ENCODE measurements at places on chromosomes 3 and 15.

- DNase-seq, result no peak
Measured at GRCh38 chr3:58801541-58801940, 135.0 kb upstream of the FAM3D start.

DNA sequence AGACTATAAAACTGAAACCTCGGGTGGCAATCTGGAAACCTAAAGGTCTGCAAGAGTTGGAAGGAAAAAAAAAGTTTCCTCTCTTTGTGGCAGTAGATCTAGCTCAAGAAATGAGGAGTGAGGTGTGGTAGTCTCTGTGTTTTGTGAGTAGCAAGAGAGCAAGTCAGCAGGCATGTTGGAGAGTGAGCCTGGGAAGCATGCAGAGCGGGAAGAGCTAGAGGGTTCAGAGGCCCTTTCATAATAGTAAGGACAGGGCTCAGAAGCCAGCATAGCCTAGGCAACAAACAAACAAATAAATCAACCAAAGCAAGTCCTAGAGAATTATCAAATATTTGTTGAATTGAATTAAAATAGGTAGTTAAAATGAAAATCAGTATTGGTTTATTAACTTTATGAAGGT, 189.7 kb upstream of the CBLB start:
- no peak for DNase-seq

DNA sequence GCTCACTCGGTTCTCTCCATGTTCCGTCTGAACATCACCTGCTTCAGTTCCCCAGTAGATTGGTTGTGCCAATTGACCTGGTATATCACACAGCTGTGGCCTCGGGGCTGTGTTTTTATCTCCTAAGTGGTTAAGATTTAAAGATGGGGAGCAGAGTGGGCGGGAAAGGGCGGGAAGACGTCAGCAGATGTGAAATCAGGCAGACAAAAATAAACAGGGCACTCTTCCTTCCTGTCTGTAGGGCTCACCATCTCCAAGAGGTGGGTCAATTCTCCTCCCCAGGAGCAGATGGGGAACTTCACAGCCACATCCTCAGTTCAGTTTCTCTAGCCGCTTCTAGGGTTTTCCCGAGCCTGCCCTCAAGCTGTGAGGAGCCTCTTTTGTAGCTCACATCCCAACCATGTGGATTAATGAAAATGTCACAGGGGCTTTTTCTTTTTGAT, 26.8 kb upstream of the LIMD1 start:
- no peak for DNase-seq

GRCh38 chr3:184586851-184587250, 25.3 kb downstream of the EPHB3 start:
- DNase-seq, result no peak

DNA sequence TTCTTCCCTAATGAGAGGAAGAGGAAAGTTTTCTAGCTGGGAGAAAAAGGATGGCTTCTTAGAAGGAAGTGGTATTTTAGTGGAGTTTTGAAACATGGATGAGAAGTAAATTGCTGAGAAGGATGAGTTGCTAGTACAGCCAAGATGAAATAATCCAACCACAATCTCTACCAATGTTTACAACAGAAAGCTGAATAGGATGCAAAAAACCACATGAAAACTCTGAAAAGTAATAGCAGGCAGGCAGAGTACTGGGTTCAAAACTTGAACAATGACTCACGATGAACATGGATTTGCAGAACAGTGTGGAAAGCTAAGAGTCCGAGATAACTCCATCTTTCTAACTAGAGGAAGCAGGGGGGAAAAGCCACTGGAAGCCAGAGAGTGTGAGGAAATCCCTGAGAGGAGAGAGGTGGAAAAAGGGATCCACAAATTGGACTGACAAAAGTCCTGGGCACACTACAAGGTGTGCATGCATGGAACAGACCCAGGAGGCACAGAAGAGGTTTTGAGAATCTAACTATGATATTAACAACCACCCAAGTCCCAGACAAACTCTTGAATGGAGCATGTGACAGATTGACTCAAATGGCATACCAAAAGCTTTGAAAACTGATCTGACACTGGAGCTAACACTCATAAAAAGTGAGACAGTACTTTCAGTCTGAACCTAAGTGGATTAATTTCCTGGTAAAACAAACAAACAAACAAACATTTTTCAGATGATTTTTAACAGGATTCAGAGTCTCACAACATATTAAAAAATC, 76.7 kb downstream of the ST6GAL1 start:
- no peak for DNase-seq

DNA sequence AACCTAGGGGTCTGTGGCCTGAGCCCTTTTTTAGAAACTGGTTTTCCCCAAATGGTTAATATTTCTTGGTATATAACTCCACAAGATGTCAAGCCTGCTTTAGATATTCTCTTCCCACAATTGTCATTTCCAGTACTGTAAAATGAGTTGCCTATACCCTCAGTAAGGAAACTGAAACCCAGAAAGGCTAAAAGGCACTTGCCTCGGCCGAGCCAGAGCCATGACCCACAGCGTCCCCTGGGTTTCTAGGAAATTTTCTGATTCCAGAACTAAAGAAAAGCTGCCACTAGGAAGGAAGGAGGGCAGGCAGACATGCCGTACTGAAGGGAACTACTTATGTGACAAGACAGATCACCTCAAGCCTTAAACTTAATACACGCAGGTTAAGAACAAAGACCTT, 59.1 kb downstream of the ATP8B4 start:
- DNase-seq, result no peak

- DNase-seq, result no peak
Measured at GRCh38 chr15:66069751-66070150, 183.8 kb downstream of the MEGF11 start.

DNA sequence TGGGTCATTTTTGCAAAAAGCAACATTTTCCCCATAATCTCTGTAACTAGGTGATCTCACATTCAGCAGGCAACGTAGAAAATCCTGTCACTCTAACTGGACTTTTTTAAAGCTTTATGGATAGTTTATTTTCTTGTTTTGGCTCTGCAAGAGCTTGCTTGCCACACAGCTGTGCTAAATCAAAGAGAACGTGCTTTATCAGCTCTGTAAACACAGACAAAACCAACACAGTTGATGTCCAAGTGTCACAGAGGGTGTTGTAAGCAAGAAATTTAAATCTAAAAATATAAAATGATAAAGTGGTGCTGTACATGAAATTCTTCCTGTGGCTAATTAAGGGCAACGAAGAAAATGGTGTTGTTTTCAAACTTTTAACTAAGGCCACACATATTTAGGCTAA, 97.5 kb upstream of the STAC start:
- DNase-seq, result no peak

GRCh38 chr3:144177649-144178048, 206.0 kb downstream of the DIPK2A start:
- no peak for DNase-seq

DNA sequence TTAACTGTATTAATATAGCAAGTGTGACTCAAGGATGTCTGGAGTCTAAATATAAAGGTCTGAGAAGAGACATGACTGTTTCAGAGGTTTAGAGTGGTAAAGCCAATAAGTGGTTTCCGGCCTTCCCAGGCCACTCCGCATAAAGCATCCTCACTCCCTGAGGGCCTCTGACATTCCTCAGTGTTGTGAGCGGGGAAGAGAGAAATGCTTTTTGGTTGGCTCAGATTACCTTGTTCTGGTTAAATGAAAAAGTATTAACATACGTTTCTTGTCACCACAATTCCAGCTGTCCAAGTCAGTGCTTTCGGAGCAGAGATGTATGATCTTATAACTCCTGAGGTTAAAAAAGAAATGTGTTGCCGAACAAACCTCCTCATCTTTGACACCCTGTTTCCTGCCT, 103.8 kb downstream of the RBMS3 start:
- peak; percentile 76 for DNase-seq

DNA sequence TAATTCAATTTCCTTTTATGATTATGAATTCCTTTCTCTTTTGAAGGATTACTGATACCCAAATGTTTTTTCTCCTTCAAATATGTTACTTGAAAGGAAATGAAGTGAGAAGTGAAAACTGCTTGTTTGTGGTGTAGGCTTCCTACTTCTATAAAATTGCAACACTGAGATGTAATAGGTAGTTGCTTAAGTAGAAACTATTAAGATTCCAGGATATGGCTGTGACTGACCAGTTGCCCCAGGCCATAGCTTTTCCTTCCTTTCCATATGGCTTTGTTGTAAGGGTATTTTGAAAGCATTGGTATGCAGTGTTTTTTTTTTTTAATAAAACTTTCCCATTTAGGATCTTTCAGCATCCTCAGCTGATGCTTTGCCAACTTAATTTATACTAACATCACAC, 28.5 kb downstream of the DNAJC13 start:
- DNase-seq, result no peak

GRCh38 chr3:186989429-186989828, 59.1 kb downstream of the ST6GAL1 start:
- no peak for DNase-seq

GRCh38 chr15:63015618-63016017, 26.9 kb upstream of the TPM1 start:
- no peak for DNase-seq

DNA sequence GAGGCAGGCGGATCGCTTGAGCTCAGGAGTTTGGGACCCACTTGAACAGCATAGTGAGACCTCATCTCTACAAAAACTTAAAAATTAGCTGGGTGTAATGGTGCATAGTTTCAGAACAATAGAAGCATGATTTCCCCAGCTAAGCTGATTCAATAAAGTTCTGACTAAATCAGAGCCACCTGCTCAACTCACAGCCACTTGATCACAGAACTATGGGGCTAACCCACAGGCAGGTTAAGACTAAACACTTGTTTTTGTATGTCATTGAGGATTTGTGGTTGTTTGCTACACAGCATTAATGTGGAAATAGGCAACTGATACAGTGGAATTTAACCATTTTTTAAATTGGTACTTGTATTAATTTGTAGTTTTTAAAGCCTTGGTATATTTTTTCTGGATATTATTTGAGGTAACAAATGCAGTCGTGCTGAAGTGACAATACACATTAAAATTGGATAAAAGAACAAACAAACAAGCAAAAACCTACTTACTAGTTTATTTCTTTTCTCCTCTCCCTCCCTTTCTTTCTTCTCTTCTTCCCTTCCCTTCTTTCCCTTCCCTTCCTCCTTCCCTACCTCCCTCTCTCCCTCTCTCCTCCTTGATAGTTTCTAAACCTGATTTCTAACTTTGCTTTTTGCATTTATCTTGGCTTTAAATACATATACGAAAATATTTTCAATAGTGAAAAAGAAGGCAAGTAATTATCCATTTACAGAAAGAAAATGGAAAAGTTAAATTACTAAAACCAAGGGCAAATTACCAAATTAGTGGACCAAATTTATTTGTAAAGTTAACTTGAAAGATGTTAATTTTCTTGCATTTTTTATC, 32.1 kb downstream of the OXSM start:
- DNase-seq, result no peak

GRCh38 chr3:31423482-31423881, 109.2 kb upstream of the STT3B start:
- DNase-seq, result peak; percentile 35

GRCh38 chr3:57696801-57697321, 4.0 kb upstream of the DENND6A start:
- no peak for DNase-seq

DNA sequence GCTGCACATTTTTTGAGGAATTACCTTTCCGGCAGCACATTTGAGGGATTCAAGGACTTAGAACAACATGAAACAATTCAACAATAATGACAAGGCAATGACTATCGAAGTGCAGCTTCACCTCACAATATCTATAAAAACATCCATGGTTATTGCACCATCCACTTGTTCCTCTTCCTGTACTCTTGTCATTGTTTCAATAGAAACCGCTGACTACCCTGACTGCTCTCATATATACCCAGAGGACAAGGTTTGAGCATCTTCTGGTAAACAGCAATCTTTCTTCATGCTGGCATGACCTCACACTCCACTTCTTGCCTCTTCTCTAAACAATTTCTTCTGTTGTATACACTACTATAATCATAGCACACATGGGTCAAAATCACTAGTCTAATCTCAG, 864.9 kb downstream of the FHIT start:
- DNase-seq, result no peak

DNA sequence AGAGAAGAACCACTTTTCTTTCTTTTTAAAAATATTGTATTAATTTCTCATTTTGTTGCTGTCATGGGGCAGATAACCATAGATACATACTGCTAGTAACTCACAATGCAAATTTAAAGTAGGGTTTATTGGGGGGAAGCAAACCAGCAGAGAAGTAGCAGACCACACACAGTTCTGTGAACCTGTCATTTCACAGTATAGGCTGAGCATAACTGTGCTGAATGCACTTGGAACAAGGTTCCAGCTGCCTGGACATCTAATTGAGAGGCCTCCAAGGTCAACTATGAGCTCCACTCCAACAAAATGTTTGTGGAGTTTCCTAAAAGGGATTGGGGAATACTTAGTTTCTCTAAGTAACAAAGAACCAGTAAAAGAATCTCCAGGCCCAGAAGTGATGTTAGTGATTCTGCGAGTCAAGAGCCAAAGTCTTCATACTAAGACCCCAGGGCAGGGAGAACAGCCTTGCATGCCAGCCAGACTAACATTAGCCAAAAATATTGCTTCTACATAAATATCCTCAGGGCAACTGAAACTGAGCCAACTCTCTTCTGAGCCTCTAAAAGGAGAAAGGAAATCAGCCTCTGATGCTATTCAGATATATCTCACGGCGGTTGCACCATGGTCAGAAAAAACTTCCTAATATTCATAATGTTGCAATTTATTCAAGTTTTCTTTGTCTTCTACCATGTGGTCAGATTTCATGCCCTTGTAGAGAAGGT, 856.4 kb upstream of the ALCAM start:
- DNase-seq, result no peak

DNA sequence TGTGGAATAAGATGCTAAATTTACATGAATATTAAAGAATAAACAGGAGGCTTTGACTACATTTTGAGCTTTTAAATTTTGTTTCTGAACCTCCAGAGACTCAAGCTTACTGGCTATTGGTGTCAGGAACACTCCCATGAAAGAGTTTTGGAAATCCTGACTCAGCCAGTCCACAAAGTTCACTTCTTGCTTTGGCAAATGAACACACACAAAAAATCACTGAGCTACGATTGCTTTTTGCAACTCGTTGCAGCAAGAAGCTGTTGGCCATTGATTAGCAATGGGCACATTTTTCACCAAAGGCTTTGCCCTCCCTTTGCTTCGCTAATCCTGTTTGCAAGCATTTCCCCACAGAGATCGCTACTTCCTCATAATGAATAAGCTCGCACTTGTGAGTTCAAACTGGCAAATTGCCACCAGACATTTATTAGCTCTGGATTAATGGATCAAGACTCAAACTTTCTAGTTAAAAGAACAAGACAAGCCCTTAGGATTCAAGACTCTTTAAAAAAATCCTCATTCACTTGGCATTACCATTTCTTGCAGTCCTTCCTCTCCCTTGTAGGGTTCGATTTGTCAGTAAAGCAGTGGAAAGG, 343.2 kb upstream of the ONECUT1 start:
- no peak for DNase-seq

GRCh38 chr15:25707656-25708365, 155.3 kb downstream of the ATP10A start:
- DNase-seq, result no peak

GRCh38 chr3:12822725-12823373, 18.5 kb downstream of the RPL32 start:
- DNase-seq, result no peak

GRCh38 chr3:47961815-47962606, 54.2 kb downstream of the MAP4 start:
- no peak for DNase-seq

GRCh38 chr3:43086460-43087165, 19.3 kb downstream of the POMGNT2 start:
- DNase-seq, result no peak

- DNase-seq, result no peak
Measured at GRCh38 chr3:33704891-33705290, 13.2 kb downstream of the CLASP2 start.

GRCh38 chr3:185397676-185398075, 34.7 kb downstream of the MAP3K13 start:
- DNase-seq, result no peak

- DNase-seq, result no peak
Measured at GRCh38 chr3:50390508-50391224, 31.3 kb upstream of the TMEM115 start.

Measured in non-pigmented ciliary epithelial cell (primary cell).